Left colon (tissue), 2 donors: ENCODE measurements at places on chromosomes 13 and 19.

- no peak for DNase-seq
Observed at GRCh38 chr19:16062789-16063188, 13.5 kb upstream of the TPM4 start.

DNA sequence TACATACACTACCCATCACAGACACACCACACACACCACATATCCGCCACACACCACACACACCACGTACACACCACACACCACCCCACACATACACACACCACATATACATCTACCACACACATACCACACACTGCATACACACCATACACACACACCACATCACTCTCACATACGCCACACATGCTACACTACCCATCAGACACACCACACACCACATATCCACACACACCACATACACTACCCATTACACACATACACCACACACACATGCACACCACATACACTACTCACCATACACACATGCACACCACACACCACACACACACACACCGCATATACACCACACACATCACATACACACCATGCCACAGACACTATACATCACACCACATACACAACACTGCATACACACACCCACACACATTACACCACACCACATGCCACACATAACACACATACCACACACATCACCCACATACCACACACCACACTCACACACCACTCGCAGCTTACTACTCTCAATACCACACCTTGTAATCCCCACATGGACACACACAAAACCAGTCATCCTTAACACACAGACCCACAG, 9.5 kb downstream of the ERFL start:
- DNase-seq, result no peak

GRCh38 chr19:34308381-34309367, 54.3 kb downstream of the GARRE1 start:
- no peak for DNase-seq

DNA sequence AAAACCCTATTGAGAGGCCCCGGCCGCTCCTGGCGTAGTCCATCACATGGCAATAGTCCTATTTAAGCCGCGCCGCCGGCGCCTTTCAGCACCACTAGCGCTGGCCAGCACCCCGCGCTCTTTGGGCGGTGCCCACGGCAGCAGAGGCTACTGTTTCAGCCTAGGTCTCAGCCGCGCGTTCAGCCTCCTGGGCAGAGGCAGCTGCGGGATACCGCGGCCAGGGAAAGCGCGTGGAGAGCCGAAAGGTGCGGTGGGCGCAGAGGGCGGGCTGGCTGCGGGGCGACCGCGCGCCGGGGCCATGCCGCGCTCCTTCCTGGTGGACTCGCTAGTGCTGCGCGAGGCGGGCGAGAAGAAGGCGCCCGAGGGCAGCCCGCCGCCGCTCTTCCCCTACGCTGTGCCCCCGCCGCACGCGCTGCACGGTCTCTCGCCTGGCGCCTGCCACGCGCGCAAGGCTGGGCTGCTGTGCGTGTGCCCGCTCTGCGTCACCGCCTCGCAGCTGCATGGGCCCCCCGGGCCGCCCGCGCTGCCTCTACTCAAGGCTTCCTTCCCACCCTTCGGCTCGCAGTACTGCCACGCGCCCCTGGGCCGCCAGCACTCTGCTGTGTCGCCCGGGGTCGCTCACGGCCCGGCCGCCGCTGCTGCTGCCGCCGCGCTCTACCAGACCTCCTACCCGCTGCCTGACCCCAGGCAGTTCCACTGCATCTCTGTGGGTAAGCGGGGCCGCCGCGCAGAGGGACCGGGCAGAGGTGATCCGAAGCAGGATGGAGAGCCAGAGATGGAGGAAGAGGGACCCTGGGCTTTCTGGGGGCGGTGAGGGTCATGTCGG, at the start of gene GSX1:
Gene GSX1, plus strand, starts transcription at position 91 of the 826 bp plus-strand sequence. Its CDS starts 208 bp downstream, at position 299.
- peak; percentile 51 for DNase-seq

- peak; percentile 53 for DNase-seq
Observed at GRCh38 chr13:107650081-107650701, 565.1 kb downstream of the LIG4 start.

DNA sequence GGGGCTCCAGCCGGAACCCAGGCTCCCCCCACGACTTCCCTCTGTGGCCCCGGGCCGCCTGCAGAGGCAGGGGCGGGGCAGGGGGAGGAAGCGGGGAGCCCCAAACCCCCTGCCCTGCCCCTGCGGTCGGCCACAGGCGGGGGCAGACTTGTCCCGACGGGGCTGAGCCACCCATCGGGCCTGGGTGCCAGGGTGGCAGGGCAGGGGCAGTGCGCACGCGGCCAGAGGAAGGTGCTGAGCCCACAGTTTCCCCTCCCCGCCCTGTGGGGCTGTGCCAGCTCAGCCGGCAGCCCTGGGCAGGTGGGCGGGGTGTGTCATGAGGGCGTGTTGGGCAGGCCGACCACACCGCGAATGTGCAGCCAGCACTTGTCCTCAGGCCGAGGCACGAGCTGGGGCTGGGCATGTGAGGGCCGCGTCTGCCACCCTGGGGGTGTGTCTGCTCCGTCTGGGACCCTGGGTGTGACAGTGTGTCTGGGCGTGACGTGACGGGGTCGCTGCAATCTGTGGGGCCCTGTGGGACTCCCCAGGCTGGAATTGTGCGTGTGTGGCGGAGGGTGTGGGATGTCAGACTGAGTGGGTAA, 17.7 kb downstream of the CCDC97 start:
- peak; percentile 86 for DNase-seq

DNA sequence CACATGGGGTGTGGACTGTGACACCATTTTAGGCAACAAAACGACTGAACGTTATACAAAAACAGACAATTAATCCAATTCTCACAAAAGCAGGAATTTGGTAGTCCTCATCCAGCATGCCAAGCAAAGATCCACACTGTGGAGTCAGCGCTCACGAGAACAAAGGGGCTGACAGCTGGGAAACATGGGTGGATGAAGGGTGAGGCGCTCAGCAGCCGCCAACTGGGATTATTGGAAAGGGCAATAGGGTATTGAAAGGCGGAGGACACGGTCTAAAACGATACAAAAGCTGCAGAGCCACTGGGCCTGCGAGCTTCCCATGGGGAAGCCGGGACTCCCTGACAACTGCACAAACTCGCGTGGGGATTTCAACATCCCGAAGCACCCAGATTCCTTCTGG, 4.7 kb upstream of the ZNF813 start:
- no peak for DNase-seq

GRCh38 chr19:28680111-28680510, 532.8 kb downstream of the UQCRFS1 start:
- DNase-seq, result no peak

DNA sequence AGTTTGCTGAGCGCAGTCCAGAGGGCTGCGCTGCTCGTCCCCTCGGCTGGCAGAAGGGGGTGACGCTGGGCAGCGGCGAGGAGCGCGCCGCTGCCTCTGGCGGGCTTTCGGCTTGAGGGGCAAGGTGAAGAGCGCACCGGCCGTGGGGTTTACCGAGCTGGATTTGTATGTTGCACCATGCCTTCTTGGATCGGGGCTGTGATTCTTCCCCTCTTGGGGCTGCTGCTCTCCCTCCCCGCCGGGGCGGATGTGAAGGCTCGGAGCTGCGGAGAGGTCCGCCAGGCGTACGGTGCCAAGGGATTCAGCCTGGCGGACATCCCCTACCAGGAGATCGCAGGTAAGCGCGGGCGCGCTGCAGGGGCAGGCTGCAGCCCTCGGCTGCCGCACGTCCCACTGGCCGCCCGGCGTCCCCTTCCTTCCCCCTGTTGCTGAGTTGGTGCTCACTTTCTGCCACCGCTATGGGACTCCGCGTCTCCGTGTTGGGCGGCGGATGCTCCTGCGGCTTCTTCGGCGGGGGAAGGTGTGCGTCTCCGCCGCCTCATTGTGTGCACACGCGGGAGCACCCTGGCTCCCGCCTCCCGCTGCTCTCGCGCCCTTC, 772 bp downstream of the GPC6 start:
- no peak for DNase-seq

- no peak for DNase-seq
Observed at GRCh38 chr13:74555276-74555625, 421.0 kb upstream of the KLF12 start.

DNA sequence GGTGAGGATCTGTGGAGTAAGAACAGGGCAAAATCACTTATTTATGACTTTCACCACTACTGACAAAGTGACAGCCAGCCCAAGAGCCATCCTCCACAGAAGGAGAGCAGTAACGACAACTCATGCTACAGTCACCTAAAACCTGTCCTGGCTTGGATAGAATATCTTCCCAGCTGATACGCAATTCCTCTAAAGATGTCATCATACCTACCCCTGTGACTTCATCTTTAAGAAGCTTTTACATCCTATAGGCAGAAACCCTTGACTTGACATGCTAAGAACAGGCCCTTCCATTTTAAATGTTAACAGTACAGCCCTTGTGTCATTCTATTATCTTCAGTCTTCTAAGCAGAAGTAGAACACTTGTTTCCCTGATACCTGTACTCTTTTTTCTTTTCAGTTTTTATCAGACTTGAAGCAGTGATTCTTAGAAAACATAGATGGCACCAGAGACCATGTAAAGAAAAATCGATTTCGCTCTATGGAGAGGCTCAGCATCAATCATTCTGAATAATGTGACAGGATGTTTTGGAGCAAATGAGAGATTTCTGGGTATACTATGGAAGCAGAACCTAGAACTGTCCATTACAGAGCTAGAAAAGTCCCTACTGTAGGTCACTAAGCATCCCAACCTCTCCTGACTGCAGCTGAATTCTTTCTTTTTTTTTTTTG, 20.1 kb downstream of the STOML3 start:
- DNase-seq, result no peak

DNA sequence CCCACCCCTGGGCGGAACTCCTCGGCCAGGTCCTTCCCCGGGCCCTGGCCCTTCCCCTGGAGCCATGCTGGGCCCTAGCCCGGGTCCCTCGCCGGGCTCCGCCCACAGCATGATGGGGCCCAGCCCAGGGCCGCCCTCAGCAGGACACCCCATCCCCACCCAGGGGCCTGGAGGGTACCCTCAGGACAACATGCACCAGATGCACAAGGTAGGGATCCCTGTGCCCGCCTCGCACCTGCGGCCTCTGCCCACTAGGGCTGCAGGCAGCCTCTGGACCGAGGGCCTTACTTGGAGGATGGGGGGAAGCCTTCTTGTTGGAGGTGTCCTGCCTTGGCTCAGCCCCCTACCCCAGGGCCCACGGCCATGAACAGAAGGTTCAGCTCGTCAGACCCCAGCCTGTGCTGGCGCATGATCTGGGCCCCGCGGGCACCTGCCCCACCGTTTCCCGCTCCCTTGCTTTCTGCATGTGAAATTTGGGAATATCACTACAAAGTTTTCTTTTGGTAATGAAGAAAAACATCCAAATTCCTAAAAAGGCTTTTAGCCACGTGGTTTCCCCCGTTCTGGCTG, 23.4 kb downstream of the SMARCA4 start:
- no peak for DNase-seq

GRCh38 chr13:92842145-92842544, 384.5 kb upstream of the GPC6 start:
- DNase-seq, result no peak

DNA sequence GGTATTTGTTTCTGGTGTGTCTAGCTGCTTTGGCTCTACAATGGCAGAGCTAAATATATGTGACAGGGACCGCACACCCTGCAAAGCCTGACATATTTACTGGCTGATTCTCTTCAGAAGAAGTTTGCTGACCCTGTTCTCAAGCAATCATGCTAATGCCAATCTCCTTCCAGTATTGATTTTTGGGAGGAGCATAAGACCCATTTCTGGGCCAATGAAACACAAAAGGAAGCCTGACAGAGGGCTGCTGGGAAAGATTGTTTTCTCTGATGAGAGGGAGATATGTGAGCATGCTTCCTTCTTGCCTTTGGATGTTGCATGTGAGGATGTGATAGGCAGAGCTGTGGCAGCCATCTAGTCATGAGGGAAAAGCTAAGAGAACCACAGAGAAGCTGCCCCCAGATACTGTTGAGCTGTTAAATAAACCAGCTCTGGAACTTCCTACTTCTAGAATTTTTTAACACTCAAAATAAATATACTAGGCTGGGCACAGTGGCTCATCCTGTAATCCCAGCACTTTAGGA, 31.4 kb upstream of the TPTE2 start:
- no peak for DNase-seq

GRCh38 chr19:35063940-35064818, 22.7 kb downstream of the HPN start:
- DNase-seq, result no peak

- no peak for DNase-seq
Observed at GRCh38 chr13:80363890-80364503, 23.1 kb upstream of the SPRY2 start.

- peak; percentile 24 for DNase-seq
Observed at GRCh38 chr19:12833738-12834565, 427 bp downstream of the RTBDN start.

- DNase-seq, result no peak
Observed at GRCh38 chr13:44822291-44822690, 167.0 kb downstream of the NUFIP1 start.

DNA sequence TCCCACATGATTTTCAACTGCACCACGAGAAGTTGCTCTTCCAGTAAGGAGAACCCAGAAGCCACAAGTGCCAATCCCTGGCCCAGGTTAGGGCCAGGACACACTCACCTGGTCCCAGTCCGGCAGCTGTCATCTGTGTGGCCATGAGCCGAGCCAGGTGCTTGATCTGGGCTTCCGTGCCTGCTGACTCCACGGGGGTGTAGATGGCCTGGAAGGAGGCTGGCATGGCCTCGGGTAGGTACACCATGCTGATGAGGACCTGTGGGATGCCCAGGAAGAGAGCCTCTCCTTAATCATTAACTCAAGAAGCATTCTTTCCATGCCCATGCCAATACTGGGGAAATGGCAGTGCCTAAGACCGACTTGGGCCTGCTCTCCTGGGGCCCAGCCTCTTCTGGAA, 19.9 kb upstream of the RSPH6A start:
- no peak for DNase-seq

DNA sequence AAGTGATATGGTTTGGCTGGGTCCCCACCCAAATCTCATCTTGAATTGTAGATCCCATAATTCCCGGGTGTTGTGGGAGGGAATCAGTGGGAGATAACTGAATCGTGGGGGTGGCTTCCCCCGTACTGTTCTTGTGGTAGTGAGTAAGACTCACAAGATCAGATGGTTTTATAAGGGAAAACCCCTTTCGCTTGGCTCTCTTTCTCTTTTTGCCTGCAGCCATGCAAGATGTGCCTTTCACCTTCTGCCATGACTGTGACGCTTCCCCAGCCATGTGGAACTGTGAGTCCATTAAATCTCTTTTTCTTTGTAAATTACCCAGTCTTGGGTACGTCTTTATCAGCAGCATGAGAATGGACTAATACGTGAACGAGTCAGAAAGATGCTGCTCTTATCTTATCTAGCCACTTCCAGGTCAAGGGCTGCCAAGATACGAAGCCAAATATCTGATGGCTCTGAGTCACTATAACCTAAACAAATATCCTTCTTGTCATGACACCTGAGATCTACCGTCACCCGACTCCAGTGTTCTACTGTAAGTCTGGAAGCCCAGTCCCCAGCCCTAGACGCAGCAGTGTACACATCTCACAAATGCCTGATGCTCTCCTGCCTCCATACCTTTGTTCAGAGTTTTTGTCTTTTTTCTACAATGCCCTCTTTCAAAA, 45.9 kb downstream of the SLC15A1 start:
- DNase-seq, result no peak
